ENCODE measurements at places on chromosomes 4 and X.

DNA sequence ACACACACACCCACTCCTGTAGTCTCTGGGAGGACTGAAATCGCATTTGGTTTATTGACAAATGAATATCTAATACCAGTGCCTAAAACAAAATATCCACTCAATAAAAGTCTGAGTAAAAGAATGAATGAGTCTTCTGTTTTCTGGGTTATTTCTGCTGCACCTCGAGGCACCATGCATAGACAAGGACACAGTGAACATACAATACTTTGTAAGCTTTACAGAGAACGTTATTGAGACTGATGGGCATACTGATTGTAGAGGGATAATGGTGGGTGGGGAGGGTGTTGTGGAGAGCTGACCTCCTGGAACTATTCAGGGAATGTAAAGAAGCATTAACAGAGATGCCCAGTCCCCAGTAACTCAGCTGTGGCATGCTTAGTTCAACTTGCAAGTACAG, 14.1 kb upstream of the KCNIP4 start:
- no peak for DNase-seq

DNA sequence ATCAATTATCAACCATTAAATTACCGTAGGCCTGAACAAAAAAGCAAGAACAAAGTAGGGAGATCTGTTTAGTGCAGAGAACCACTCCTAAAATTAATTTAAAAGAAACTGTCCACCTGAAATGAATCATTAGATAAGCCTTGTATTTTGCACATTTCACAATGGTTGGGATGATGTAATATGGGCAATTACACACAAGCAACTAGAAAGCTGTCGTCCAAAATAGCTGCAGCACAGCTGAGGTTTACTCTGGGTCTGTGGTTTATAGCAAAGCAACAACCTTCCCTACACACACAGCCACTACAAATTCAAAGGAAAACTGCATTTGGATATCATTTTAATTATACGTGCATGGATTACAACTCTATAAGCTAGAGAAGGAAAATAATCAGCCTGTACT, 28.5 kb downstream of the PCDH19 start:
- DNase-seq = no peak

DNA sequence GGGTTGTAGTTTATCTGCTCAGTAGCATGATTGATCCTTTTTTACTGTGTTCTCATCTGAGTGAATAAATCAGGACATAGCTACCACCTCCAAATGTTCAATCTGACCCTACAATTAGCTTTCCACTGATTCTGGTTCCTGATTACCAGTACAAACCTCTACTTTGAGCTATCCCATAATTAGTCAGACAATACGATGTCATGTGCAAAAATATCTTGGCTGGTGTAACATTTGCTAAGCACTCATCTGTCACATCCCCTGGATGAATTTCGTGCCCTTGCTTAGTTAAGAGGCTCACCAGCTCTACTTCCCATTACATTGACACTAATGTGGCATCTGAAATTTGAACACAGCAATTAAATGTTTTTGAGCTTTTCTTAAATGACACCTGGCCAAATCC, 1101.0 kb upstream of the PCDH7 start:
- no peak for DNase-seq

- no peak for DNase-seq
Observed at GRCh38 chrX:84168095-84168494, 19.9 kb downstream of the RPS6KA6 start.

GRCh38 chr4:31324814-31325213, 604.6 kb downstream of the PCDH7 start:
- DNase-seq = no peak

GRCh38 chr4:7326693-7327340, 107.9 kb downstream of the PSAPL1 start:
- DNase-seq = no peak

- no peak for DNase-seq
Observed at GRCh38 chrX:9880870-9881269, 86.3 kb upstream of the CLDN34 start.

- no peak for DNase-seq
Observed at GRCh38 chr4:112889199-112889598, 160.3 kb upstream of the ANK2 start.

- no peak for DNase-seq
Observed at GRCh38 chr4:2436301-2436700, 17.5 kb downstream of the CFAP99 start.

DNA sequence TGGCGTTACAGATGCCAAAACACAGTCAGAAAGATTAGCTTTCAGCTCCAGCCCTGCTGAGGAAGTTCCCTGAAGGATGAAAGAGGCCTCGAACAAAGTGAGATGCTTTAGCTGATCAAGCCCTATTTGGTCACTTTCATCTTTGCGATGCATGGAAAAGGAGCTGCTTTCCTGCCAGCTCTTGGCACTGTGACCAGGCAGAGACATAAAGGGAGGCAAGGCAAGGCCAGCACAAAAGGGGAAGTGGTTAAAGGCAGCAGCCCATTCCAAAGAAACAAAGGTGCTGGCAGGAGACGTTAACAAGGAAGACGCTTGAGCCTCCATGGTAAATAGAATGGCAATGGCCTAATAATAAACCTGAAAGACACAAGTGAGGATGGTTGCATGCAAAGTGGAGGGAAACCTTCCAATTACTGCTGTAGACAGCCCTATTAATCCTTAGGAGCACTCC, 617.1 kb upstream of the INTU start:
- peak; percentile 38 for DNase-seq

- DNase-seq = no peak
Observed at GRCh38 chr4:139987502-139987850, 166.5 kb downstream of the MAML3 start.

- peak; percentile 9 for DNase-seq
Observed at GRCh38 chr4:180059216-180059881, 2183.9 kb upstream of the TENM3 start.

DNA sequence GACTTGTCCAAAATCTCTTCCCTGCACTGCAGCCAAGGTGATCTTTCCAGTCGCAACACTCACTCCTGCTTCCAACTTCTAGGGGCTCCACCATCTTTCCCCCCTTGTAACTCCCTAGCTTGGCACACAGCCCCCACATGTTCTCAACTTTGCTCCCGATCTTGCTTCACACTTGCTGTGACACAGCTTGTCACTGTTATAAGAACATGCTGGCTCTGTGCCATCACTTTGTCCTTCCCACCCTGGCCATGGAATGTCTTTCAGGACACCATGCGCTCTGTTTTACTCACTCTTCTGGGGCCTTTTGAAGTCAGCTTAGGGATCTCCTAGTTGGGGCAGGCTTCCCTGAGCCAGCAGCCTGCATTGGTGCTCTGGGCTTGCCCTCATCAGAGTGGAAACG, 2.5 kb downstream of the NSDHL start:
- DNase-seq = no peak

DNA sequence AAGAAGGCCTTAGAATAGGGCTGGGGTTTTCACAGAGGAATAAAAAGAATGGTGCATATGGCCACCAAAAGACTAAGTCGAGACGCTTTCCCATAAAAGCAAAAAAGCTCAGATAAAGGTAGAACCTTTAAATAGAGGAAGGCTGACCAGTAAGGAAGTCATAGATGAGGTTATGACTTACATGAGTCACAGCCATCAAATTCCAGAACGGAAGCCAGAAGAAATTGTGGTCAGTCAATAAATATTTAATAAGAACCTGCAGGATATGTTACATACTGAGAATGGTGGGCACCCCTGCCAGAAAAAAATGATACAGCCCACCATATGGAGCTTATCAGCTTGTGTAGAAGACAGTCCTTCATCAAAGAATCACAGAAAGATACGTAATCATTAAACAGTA, 120.1 kb downstream of the MANBA start:
- peak; percentile 60 for DNase-seq

DNA sequence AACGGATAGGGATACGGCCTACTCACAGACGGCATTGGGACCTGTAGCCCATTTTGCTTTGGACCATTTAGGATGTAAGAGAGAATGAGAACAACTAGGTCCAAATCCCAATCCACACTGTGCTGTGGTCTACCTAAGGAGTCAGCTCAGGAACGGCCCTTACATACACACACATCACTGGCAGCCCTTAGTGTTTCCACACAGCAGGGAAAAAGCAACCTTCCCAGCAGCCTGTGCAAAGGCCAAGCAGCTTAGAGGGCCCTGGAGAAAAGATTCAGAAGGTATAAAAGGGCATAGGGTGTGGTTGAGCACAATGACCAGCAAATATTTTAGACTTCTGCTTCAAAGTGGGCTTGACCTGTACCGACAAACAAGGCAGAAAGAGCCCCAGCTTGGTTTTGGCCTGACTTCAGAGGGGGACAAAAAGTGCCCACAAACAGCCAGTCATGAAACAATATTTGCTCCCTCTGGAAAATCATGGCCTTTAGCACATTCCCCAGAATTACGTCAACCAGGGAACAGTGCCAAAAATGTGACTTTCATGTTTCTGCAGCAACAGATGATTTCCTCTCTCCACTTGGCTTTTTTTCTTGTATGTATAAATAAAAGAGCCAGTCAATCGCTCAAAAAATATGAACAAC, 359.5 kb upstream of the FGF16 start:
- DNase-seq = peak; percentile 58

DNA sequence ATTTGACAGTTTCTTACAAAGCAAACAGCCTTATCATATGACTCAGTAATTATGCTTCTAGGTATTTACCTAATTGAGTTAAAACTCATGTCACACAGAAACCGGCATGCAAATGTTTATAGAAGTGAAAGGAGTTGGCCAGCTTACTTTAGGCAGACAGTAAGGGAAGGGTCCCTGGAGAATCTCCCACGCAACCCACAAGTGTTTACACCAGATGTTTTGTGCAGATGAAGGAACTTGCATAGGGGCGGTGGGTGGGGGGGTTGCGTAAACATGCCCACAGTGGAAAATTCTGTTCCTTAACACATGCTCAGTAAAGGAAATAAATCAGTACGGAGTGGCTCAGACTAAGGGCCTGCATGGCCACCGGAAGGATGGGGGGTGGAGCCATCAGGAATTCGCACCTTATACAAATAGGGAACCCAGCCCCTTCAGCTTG, 330.5 kb upstream of the AADAT start:
- DNase-seq = no peak

DNA sequence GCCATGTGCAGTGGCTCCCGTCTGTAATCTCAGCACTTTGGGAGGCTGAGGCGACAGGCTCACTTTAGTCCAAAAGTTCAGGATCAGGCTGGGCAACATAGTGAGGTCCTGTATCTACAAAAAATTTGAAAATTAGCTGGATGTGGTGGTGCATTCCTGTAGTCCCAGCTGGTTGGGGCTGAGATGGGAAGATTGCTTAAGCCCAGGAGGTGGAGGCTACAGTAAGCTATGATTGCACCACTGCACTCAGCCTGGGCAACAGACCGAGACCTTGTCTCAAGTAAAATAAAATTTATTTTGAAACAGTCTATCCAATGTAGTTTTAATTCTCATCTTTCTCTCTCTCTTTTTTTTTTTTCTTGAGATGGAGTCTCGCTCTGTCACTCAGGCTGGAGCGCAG, 21.1 kb downstream of the RBM10 start:
- no peak for DNase-seq

DNA sequence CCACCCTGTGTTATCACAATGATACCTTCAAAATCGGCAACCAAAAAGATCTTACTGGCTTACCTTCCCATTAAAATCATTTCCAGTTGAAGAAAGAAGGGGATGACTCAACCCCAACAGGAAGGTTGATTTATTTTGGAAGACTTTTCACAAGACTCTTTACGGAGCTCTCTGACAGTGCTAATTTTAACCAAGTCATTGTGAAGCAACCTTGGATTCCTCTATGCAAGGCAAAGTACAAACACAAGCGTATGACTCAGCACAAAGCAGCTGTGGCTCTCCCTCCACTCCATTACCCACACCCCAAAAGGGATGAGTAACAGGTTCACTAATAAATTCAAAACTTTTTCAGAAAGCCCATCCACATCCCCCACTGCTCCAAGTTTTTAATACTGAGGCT, 213.8 kb upstream of the FGF13 start:
- DNase-seq = peak; percentile 79

- no peak for DNase-seq
Observed at GRCh38 chrX:124548571-124548970, 202.2 kb downstream of the SH2D1A start.

GRCh38 chr4:151291485-151291884, 14.5 kb downstream of the PRSS48 start:
- DNase-seq = no peak

GRCh38 chr4:7516773-7517144, 82.0 kb upstream of the PSAPL1 start:
- DNase-seq = no peak

DNA sequence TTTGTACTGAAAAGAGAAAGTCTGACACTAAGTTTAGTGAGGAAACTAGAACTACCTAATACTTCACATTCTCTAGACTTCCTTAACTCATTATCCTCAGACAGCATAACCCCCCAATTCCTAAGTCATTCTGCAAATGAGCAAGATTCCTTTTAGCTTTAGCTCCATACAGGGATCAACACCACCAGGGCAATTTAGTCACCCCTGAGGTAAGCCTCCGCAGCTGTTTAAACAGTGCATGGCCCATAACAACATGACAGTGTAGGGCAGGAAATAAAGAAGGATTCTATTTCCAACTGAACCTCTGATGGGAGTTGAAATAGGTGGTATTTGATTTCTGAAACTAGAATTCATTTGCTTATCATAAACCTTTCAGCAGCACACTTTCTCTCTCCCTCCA, 112.8 kb upstream of the DKK2 start:
- peak; percentile 61 for DNase-seq

GRCh38 chr4:2787230-2788100, 5.4 kb upstream of the SH3BP2 start:
- DNase-seq = no peak

DNA sequence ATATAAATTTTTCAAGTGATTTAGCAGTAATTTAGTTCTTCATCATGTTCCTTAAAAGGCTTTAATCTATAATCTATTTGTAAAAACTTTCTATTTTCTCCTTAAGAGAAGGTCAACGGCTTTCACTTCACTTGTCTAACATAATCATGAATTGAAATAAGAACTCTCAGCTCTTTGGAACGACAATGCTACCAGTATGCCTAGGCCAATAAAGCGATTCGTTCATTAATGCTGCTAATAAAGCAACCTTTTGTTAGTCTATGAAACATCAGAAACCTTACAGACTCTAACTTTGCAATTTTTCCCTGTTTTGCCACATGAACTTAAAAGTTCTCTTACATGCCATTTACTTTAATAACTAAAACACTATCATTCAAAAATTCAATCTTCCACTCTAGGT, 47.6 kb downstream of the FBXW7 start:
- DNase-seq = no peak

- DNase-seq = peak; percentile 12
Observed at GRCh38 chr4:127501103-127501502, 131.7 kb upstream of the INTU start.
